Neural crest cell (in vitro differentiated cells): ENCODE measurements at places on chromosomes 4 and X. TPM values are rescaled to one million over a fixed set of nuclear protein-coding genes. Genes with fewer than 3 reads are reported as not detected.
A peak's percentile ranks its signal among the peaks of the same experiment; 100 is the strongest.

CXCR3 gene
- total RNA-seq, result not detected in 2 replicates

DUSP9 gene
- 1.7 TPM in 2 replicates for total RNA-seq

ZFP92 gene
- 0.23 and 0.39 TPM in 2 replicates for total RNA-seq

LIMCH1 gene
- total RNA-seq, result 15.1 and 17.3 TPM in 2 replicates

PRKG2 gene
- 0.77 and 0.86 TPM in 2 replicates for total RNA-seq

DGKK gene
- total RNA-seq, result 0.14 and 0.18 TPM in 2 replicates

GAB3 gene
- 0.07 and 0.12 TPM in 2 replicates for total RNA-seq

DNA sequence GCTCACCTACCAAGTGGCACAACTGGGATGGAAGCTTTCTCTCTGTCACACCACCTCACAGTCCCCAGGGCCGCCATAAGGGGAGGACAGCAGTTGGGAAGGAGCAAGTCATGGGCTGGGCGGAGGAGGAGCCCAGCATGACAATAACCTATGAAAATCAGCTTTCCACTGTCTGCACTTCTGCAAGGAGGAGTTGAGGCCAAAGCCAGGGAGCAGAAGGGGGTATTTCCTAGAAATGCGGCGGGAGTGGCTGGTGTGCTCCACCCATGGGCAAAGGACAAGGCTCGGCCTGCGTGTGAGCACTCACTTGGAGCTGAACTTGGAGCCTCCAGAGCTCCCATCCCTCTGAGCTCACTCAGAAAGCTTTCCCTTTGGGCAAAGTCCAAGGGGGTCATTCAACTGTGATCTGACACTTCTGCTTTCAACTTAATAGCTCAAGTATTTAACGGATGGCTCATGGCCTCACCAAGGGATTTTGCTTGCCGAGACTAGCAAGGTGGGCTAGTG lies 18.5 kb downstream of the APLN start:
- H3K36me3 ChIP-seq, result no peaks in the 10 kb centered on the region
- no peak for DNase-seq
- peaks cover 34% of the 10 kb centered on the region for H3K27me3 ChIP-seq
- H3K4me3 ChIP-seq, result no peak overlapping the region
- H3K27ac ChIP-seq, result no peak overlapping the region

GRCh38 chr4:126470862-126471261 lies 1156.1 kb downstream of the FAT4 start:
- no peak overlapping the region for H3K4me3 ChIP-seq
- no peaks in the 10 kb centered on the region for H3K4me1 ChIP-seq
- no peak for DNase-seq
- no peaks in the 10 kb centered on the region for H3K36me3 ChIP-seq

GRCh38 chr4:82784681-82785610 lies 13.7 kb downstream of the SCD5 start:
- no peaks in the 10 kb centered on the region for H3K36me3 ChIP-seq
- no peaks in the 10 kb centered on the region for H3K27me3 ChIP-seq
- peak overlapping the region; percentile 55 for H3K27ac ChIP-seq

GRCh38 chr4:100581337-100581736 lies 63.5 kb upstream of the EMCN start:
- H3K4me3 ChIP-seq, result no peak overlapping the region
- H3K27ac ChIP-seq, result no peak overlapping the region
- no peaks in the 10 kb centered on the region for H3K4me1 ChIP-seq
- DNase-seq, result no peak

- H3K4me1 ChIP-seq, result peaks cover 12% of the 10 kb centered on the region
- peak overlapping the region; percentile 85 for H3K4me3 ChIP-seq
- DNase-seq, result peak; percentile 41
- H3K27ac ChIP-seq, result no peak overlapping the region
- H3K36me3 ChIP-seq, result no peaks in the 10 kb centered on the region
Observed at GRCh38 chr4:186554539-186554913, 841 bp downstream of the MTNR1A start.

DNA sequence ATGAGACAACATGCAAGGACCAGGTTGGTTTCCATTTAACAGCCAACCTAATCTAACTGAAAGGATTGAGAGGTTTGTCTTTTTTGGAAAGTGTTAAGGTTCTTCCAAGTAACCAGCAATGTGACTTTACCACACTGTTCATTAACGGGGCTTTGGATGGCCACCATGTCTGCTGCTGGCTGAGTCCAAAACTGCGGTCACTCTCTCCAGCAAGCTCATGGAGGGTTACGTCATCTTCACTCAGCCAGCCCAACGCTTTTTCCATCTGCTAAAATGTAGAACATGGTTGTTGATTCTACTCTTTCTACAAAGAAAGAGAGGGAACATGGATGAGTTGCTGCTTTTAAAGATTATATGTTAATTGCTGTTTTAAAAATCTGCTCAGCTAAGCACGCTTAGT lies 11.0 kb downstream of the PKD2 start:
- H3K27me3 ChIP-seq, result no peaks in the 10 kb centered on the region
- H3K36me3 ChIP-seq, result peaks cover 17% of the 10 kb centered on the region
- no peak for DNase-seq
- no peak overlapping the region for H3K27ac ChIP-seq
- no peak overlapping the region for H3K4me3 ChIP-seq

DNA sequence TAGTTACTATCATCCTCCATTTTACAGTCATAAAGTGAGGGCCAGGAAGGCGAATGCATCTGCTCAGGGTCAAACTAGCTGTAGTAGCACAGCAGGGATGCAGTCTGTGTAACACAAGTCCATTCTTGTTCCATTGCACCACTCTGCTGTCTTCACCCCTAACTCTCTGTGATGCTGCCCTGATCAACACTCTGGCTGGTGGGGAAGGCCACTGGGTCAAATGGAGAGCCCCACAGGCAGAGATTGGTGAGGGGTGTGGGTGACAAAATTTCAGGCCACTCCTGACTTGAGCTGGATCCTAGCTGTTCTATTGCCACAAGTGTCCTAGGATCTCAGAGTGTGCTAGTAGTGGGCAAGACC lies 136.5 kb downstream of the PJA1 start:
- H3K27me3 ChIP-seq, result no peaks in the 10 kb centered on the region
- peaks cover 6% of the 10 kb centered on the region for H3K4me1 ChIP-seq
- DNase-seq, result no peak
- no peak overlapping the region for H3K4me3 ChIP-seq

DNA sequence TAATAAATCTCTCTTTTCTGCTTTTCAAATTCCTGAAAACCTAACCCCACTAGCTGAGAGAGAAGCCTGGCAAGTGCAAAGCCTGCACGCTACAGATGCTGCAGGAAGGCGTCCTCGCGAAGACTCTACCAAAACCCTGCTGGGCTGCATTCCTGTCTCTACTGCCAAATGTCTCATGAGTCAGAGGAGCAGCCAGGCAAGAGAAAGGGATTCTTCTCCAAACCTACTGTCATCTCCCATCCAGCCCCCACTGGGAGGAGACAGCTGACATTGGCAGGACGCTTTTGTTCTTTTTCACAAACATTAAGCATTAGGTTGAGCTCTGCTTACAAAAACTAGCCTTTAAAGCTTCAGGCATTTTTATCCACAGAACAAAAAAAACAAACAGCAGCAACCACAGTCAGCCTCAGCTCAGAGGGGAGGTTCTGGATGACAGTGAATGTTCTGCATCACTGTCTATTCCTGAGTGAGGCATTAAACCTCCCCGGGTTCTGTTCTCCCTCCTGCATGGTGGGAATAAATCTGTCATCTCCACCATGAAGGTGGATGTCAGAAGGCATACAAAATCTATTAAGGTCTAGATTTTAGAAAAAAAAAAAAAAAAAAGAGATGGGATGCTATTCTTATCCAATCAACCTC lies 18.0 kb downstream of the CRMP1 start:
- H3K27ac ChIP-seq, result no peak overlapping the region
- DNase-seq, result no peak
- peaks cover 19% of the 10 kb centered on the region for H3K36me3 ChIP-seq
- peaks cover 43% of the 10 kb centered on the region for H3K4me1 ChIP-seq

GRCh38 chr4:66929748-66930147 lies 615.6 kb downstream of the CENPC start:
- no peak for DNase-seq

DNA sequence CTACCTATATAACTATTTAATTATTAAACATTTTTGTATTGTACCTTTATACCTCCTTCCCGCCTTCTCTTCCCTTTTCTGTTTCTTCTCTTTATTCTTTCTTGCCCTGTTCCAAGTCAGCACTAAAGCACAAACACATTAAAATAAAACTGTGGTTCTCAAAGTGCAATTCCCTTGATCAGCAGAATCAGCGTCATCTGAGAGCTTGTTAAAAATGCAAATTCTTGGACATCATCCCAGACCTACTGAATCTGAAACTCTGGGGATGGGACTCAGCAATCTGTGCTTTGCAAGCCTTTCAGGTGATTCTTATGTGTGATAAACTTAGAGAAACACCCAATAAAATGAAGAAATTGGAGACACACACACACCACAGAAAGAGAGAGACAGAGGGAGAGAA lies 178.4 kb upstream of the BMP3 start:
- no peak overlapping the region for H3K27ac ChIP-seq
- DNase-seq, result no peak
- peaks cover 12% of the 10 kb centered on the region for H3K27me3 ChIP-seq
- H3K4me3 ChIP-seq, result no peak overlapping the region
- H3K4me1 ChIP-seq, result no peaks in the 10 kb centered on the region
- no peaks in the 10 kb centered on the region for H3K36me3 ChIP-seq

GRCh38 chrX:115437841-115438595 lies 123.0 kb upstream of the PLS3 start:
- no peaks in the 10 kb centered on the region for H3K27me3 ChIP-seq
- no peak overlapping the region for H3K27ac ChIP-seq
- H3K4me1 ChIP-seq, result no peaks in the 10 kb centered on the region
- no peak overlapping the region for H3K4me3 ChIP-seq
- peaks cover 3% of the 10 kb centered on the region for H3K36me3 ChIP-seq

DNA sequence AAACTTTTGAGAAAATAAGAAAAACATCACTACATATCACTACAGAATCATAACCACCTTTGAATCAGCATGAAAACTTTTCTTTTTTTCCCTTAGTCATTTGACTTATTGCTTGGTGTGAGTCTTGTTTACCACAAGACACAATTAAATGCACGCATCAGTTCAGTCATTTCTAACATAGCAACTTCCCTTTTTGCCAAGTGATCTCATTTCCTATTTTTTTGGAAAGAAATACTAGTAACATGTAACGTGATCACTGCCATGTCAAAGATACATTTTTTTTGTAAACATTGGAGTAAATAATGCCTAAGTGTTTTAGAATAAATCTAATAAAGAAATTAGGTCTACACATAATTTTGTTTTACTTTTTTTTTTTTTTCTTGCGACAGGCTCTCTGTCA lies 5.1 kb upstream of the CXCL8 start:
- DNase-seq, result no peak
- H3K27ac ChIP-seq, result no peak overlapping the region
- no peaks in the 10 kb centered on the region for H3K27me3 ChIP-seq
- no peaks in the 10 kb centered on the region for H3K4me1 ChIP-seq
- H3K36me3 ChIP-seq, result no peaks in the 10 kb centered on the region

DNA sequence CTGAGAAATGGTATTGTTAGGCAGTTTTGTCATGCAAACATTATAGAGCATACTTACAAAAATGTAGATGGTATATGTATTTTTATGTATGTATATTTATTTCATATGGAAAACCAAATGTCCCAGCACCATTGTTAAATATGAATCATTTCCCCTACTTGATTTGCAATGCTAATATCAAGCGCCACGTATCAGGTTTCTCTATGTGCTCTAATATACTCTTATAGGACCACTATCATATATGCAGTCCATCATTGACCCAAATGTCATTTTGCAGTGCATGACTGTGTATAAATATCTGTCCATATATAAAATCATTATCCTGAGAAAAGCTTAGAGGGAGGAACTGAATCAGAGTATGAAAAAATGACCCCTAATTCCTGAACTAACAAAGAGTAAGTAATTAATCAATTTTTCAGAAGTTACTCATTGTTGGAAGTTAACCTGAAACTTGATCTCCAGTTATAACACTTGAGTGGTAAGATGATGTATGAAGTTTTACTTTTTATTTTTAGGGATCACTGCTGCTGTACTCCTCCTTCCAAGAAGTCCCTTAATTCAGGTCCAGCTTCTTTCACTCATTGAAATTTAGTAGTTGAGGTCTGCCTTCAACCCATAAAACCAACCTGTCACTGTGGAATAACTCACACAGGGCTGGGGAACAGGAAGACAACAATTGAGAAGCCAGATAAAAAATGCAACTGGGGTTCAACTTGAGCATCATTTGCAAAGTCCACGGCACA lies 134.8 kb upstream of the LDB2 start:
- no peaks in the 10 kb centered on the region for H3K36me3 ChIP-seq
- H3K27me3 ChIP-seq, result no peaks in the 10 kb centered on the region
- H3K4me3 ChIP-seq, result no peak overlapping the region
- no peaks in the 10 kb centered on the region for H3K4me1 ChIP-seq
- no peak for DNase-seq

DNA sequence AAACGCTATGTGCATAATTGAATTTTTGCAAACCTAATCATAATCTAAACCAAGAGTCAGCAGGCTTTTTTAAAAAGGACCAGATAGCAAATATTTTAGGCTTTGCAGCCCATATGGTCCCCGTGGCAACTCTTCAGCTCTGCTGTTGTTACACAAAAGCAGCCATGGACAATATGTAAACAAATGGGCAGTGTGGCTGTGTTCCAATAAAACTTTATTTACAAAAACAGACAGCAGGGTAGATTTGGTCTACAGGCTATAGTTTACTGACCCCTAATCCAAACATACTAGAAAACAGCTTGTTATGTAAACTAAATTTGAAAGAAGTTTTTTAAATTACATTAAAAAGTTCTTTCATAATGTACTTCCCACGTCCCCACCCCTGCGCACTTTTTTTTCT lies 53.1 kb downstream of the FUNDC1 start:
- H3K36me3 ChIP-seq, result no peaks in the 10 kb centered on the region
- no peak overlapping the region for H3K27ac ChIP-seq
- no peak overlapping the region for H3K4me3 ChIP-seq
- H3K27me3 ChIP-seq, result no peaks in the 10 kb centered on the region
- no peak for DNase-seq
- no peaks in the 10 kb centered on the region for H3K4me1 ChIP-seq

GRCh38 chrX:29813174-29813573 lies 402.2 kb upstream of the MAGEB2 start:
- no peaks in the 10 kb centered on the region for H3K4me1 ChIP-seq
- no peak for DNase-seq

DNA sequence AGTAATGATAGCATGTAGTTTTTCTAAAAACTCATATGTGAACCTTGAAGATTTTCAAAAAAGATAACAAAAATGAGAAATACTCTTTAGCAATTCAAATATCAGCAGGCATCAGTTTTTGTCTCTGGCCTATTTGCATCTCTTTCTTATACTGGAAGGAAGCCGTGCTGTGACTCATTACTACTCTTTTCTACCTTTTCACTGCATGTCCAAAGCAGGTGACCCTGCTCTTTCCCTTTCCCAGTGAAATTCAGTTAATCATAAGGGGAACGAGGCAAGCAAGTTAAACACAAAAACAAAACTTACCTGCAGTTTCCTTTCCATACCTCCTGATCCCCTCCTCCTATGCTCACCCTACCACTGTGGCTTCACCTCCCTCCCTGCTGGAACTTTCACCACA lies 9.3 kb downstream of the SPATA4 start:
- H3K4me3 ChIP-seq, result no peak overlapping the region
- no peaks in the 10 kb centered on the region for H3K4me1 ChIP-seq
- H3K27ac ChIP-seq, result no peak overlapping the region
- H3K36me3 ChIP-seq, result no peaks in the 10 kb centered on the region
- no peaks in the 10 kb centered on the region for H3K27me3 ChIP-seq
